ENCODE measurements at places on chromosomes 6 and 20.

- no peak for DNase-seq
These were observed 493.5 kb upstream of the FLRT3 start for GRCh38 chr20:14830899-14831298.

- no peak for DNase-seq
These were observed 3.2 kb downstream of the MARCKS start for GRCh38 chr6:113860181-113860955.

GRCh38 chr6:13733178-13733887, 21.7 kb upstream of the RANBP9 start:
- no peak for DNase-seq

GRCh38 chr20:37528446-37529213, 954 bp upstream of the BLCAP start:
- DNase-seq, result no peak

- DNase-seq, result no peak
These were observed 8.8 kb downstream of the RSPH3 start for GRCh38 chr6:158991017-158991723.

GRCh38 chr6:170269151-170269845, 21.6 kb downstream of the DLL1 start:
- no peak for DNase-seq

GRCh38 chr6:91094341-91094740, 507.5 kb upstream of the MAP3K7 start:
- no peak for DNase-seq

- no peak for DNase-seq
These were observed 489.8 kb upstream of the SOX4 start for GRCh38 chr6:21103626-21104224.

DNA sequence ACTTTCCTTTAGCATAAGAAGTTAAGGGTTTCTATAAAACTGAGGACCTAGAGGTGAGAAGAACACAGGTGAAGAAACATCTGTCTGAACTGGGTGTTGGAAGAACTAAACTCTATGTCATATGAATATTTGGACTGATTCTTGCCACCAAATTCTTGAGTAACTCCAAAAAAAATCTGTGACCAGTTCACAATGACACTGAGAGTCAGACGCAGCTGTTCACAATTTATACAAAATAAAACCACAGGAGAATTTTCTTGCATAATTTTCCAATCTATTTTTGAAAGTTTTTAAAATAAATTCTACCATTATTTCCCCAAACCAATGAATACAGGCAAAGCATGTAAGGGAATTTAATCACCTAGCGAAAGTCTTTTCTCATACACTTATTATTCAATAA, 148.1 kb upstream of the TCF21 start:
- no peak for DNase-seq

DNA sequence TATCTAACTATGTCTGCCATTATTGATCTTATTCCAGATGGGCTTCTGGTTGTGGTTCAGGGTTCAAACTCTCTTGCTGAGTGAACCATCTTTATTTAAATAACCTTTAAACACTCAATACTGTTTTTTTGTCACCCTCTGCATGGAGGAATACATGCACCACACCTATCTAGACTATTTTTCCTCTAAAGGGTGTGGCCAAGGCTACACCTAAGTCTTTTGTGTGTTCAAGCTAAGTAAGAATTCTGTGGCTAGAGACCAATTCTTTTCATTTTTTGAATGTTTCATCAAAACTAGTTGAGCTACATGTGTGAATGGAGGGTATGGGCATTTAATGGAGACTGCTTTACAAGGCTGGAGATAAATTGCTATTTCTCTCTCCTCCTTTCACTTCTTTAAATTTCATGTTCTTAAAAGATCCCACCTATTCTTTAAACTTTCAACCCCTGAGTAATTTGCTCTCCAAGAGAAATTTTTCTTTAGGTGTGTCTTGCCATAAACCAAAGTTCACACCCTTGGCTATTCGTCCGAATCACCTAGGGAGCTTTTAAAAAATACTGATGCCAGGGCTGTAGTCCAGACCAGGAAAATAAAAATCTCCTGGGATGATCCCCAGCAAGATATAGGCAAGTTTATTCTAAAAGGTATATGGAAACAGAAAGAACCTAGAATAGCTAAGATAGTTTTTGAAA, 24.8 kb upstream of the MBOAT1 start:
- no peak for DNase-seq

DNA sequence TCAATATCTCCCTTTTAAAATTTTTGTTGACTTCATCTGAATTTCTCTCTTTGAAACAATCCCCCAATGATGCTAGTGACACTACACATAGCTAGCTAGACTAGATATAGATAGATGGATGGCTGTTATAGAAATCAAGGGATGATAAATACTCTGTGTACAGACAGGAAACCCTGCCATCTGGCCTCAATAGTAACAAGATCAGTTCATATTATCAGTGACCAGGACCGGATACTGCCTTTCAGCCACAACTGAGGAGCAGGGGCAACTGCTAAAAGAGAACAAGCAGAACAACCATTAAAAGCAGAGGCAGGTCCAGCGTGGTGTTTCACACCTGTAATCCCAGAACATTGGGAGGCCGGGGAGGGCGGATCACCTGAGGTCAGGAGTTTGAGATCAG, 118.3 kb upstream of the FAM184A start:
- no peak for DNase-seq

DNA sequence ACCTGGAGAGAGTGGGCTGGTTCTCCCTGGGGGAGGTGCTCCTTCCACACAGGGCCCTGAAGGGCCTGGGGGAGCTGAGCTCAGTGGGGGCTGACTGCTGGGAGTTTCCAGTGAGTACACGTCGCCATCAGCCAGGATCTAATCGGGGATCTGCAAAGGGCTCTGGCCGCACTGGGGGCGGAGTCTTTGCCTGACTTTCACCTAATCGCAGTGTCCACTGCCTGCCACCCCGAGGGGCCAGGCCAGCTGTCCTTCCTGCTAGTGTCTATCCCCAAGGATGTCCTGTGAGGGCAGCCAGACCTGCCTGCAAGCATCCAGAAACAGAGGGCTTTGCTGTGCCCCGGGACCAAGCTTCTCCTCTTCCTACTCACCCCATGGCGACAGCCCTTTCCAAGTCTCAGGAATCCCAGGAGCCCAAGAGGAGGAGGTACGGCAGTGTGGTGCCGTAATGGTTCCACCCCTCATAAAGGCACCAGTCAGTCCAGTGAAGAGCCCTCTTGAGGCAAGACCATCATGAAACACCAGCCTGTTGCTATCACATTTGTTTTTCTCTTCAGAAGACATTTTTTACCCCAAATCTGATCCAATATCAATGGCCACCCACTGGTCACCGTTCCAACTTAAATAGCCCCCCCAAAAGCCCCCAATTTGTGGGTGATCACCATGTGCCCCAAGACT, 243.1 kb upstream of the ECI2 start:
- no peak for DNase-seq

- DNase-seq, result no peak
These were observed 42.7 kb downstream of the MGME1 start for GRCh38 chr20:18011482-18011881.

DNA sequence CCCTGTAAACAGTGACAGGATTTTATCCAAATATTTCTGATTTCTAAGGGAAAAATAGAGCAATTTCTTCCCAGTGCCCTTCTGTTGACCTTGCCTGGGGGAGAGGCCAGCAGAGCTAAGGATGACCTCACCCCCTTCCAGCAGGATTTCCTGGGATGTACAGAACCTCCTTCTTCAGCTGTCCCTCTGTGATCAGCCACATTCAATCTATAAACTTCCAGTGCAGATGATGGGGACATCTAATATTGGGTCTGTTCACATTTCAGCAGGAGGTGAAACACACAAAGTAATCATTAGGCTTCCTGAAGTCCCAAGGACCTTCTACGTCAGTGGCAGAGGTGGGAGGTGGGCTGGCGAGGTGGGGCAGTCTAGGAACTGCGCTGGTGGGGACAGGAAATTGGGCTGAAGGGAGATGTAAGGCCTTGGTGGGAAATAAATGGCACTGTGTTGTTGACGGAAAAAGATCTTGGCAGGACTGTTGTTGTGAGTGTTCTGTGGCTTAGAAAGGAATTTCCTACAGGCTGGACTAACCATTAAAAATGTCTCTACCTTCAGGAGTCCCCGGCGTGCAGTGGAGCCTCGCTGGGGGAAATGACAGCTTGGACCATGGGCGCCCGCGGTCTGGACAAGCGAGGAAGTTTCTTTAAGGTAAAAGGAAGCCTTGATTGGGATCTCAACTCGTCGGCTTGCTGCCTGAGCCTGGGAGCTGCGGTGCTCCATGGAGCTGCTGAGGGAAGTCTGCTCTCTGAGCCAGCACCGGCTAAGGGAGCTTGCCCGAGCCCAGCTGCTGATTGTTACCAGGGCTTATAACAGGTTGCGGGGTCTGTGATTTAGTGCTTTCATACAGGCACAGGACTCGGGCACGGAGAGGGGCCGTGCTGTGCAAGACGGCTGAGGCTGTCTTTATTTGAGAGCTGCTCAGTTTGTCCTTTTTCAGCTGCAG, 127.9 kb upstream of the NAA20 start:
- no peak for DNase-seq
